ENCODE measurements at places on chromosomes 12 and 14.

GRCh38 chr12:67986632-67987031 is 2.6 kb upstream of the IFNG-AS1 start:
- DNase-seq, result no peak

DNA sequence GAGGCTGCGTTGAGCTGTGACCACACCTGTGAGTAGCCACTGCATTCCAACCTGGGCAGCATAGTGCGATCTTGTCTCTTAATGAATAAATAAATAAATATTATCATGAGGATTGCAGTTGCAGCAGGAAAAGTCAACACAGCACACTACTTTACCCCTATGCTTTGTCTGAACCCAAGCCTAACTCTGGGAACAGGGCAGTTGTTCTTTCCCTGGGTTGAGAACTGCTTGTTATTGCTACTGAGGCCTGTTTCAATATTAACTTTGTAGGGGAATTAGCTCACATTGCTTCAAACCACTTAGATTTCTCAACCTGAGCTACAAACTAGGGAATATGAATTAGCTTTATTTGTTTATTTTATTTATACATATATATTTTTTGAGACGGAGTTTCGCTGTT is 102.5 kb downstream of the SCN8A start:
- no peak for DNase-seq

DNA sequence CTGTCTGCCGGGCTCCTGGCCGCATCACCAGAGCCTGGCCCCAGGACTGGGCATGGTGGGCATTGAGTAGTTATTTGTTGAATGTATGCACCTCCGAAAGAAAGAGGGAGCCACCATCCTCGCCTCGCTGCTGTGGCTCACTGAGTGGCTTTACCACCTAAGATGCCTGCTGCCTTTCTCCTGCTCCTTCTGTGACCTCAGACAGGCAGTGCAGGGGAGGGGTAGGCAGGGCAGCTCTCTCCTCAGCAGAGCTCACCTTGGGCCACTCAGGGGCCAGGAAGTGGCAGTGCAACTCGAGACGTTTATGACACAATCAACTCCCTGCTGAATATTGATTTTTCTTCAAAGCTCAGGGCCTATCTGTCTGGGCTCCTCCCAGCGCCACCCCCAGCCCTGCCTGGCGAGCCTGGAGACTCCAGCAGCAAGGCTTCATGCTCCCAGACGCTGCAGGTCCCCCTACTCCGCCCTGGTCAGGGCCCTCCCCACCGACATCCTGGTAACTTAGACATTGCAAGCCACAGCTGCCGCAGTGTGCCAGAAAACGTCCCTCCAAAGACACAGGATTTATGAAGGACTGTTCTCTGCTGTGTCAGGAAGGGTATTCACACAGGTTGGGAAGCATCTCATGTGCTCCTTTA is 84.3 kb upstream of the DIO3 start:
- no peak for DNase-seq

- no peak for DNase-seq
Measured at GRCh38 chr12:129659961-129660622, 243.7 kb downstream of the TMEM132D start.

DNA sequence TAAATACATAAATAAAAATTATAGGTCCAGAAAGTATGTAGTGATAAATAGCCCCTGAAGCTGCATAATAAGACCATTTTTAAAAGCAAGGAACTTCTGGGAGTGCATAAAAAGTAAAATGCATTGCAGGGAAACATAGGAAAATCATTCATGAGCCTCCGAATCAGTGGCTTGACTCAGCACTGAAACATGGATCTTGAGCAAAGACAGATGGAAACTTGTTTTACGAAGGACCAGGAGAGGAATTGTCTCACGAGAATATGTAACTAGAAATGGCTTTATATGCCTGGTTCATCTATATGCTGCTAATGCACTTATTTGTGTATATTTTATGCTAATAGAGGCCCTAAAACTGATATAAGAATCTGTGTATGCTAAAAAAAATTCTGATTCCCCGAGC is 14.7 kb downstream of the TMEM30B start:
- DNase-seq, result no peak

GRCh38 chr12:26133521-26133920 is 8.7 kb upstream of the BHLHE41 start:
- DNase-seq, result no peak

DNA sequence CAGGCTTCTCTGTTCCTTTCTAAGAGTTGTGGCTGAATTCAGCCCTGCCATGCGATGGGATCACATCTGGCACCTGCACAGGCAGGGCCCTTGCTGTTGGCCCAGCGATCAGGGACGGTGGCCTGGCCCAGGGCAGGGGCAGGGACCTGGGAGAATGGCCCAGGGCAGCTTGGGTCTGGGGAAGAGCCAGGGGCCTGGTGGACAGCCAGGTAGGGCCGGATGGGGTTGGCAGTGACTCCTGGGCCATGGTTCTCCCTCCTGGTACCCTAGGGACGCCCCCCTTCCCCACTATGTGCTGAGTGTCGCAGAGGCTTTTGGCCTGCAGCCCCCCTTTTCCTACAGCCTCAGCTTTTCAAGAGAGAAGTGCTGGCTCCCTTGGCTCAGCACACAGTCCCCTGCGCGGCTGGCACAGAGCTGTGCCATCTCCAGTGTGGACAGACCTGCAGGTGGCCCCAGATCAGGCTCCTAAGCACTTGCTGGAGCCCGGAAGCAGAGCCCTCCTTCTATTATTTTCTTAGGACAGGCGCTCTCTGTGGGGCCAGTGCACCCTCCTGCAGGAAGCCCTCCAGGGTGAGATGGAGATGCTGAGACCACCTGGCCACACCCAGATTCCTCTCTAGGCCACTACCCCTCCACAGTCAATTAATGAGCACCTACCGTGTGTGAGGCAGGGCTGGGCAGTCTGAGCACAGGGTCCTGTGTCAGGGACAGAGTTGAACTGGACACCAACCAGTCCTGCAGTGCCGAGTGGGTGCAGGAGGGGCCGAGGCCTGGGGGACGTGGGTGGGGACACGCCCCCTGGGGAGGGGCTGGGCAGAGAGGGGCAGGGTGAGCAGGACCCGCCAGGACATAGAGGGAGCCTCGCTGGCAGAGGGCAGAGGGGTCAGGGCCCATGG is 267.6 kb downstream of the ADGRD1 start:
- DNase-seq, result no peak

DNA sequence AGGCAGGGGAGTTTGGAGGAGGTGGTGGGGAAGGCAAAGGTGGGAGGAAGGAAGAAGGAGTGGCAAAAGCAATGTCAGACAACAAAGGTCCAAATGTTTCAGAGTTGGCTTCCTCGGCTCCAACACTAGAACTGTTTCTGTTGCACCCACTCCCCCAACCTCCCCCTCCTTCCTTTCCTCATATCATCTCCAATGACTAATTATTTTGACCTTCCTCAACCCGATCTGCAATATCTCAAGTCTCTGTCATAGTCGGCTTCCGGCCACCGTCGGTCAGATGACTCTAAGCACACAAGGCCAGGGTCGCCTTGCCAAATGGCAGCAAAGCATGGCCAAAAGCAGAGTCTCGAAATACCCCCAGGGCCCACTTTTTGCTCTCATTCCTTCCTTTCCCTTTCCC is 637.0 kb upstream of the TBX3 start:
- DNase-seq, result no peak

GRCh38 chr14:22163051-22163450 is 426.0 kb downstream of the DAD1 start:
- DNase-seq, result no peak

GRCh38 chr12:11943919-11944700 is 126.6 kb upstream of the BCL2L14 start:
- no peak for DNase-seq

DNA sequence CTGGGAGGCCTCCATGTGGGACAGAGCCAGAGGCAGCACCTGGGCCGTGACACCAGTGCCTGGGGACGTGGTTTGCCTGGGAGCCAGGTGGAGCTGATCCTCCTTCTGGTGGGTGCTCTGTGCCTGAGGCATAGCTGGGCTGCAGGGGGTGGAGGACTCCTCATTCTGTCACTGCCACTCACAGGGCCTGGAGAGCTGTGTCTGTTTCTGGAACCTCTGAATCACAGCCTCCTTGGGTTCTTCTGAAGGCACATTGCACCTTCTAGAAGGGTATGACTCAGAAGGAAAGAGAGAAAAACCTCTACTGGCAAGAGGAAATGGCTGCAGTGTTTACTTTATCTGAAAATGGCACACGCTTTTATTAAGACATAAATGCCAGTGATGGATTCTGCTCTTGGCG is 659.8 kb downstream of the VRK1 start:
- no peak for DNase-seq

- no peak for DNase-seq
Measured at GRCh38 chr12:41564816-41565215, 376.7 kb downstream of the PDZRN4 start.

GRCh38 chr12:61414470-61414869 is 845.7 kb upstream of the USP15 start:
- no peak for DNase-seq

GRCh38 chr12:124686370-124687173 is 119.2 kb upstream of the NCOR2 start:
- DNase-seq, result no peak

DNA sequence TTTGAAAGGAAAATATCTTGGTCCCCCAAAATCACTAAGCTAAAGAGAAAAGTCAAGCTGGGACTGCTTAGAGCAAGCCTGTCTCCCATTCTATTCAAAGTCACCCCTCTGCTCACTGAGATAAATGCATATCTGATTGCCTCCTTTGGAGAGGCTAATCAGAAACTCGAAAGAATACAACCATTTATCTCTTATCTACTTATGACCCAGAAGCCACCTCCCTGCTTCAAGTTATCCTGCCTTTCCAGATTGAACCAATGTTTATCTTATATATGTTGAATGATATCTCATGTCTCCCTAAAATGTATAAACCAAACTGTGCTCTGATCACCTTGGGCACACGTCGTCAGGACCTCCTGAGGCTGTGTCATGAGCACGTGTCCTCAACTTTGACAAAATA is 14.6 kb upstream of the CCDC196 start:
- no peak for DNase-seq

DNA sequence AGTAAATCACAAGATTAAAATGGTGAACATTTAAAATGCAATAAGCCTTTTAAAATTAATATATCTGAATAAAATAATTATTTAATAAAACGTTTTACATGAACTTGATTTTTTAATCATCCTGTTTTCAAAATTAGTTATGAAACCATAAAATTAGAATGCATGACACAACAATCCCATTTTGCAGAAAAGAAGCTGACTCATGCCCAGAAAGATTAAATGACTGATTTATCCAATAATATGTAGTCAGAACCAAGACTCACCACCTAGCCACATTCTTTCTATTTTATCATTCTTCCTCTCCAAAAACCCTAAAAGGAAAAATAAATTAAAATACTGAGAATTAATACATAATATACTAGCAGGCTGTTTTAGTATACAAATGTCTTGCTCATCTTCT is 83.0 kb upstream of the LGR5 start:
- no peak for DNase-seq

DNA sequence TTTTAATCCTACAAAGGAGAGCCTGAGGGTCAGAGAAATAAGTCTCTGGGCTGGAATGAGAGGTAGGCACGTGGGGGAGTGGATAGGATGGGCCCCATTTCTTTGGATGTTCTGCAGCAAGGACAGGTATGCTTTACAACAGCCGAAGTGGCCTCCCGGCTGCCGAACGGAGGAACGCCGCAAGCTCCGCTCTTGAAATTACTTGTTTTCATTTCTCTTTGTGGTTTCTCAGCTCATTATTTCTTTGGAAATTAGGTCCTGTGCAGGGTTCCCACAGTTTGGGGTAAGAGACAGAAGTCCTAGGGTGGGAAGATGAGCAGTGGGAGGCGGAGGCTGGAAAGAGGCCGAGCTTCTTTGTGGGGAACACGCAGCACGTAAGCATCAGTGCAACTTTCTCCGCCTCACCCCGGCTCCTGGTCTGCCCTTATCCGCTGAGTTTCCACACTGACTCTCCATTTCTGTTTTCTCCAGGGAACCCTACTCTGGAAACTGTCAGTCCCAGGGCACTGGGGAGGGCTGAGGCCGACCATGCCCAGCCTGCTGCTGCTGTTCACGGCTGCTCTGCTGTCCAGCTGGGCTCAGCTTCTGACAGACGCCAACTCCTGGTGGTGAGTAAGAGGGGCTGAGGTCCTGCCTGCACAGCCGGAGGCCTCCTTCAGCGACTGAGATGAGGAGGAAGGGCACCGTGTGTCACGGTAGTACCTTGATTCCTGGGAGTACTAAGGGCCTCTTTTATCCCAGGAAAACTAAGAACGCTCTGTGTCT is 2.0 kb downstream of the WNT5B start:
- no peak for DNase-seq

DNA sequence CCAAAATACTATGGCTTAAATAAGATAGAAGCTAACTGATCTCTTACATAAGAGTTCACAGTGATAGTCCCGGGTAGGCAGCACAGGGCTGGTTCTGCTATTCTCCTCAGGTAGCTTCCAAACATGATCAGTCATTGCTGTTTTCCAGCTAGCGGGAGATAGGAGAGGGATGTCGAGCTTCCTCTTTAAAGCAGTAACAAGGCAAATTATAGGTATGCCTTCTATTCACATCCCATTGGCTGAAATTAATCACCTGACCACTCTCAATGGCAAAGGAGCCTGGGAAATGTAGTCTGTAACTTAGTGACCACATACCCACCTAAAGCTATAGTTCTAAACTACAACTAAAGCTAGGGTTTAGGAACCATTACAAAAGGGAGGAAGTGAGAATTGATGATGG is 34.5 kb upstream of the VRK1 start:
- DNase-seq, result peak; percentile 65

DNA sequence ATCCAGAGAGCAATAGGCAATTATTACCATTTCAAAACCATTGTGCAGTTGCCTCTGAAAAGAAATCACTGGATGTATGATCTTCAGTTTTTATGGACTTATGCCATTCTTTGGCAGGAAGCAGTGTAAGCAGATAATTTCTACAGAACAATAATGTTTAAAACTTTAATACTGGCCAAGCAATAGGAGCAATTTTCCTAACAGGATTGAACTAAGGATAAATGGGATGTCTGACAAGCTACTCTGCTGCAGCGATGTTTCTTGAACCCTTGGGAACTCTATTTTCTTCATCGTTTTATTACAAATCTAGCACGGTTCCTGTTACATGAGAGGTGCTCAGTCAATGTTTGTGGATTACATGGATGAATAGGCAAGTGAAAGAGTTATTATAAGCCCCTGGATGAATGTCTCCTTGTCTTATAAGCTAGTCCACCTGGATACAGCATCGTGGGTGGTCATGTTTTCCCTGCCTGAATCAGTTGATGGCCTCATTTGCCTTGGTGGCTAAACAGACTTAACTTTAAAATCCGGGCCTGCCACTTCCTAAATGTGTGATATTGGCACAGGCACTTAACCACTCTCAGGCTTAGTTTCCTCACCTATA is 68.2 kb upstream of the MDM1 start:
- DNase-seq, result no peak

GRCh38 chr14:56955745-56956144 is 145.5 kb upstream of the OTX2 start:
- DNase-seq, result no peak

- DNase-seq, result no peak
Measured at GRCh38 chr12:44640427-44641190, 235.5 kb downstream of the NELL2 start.

- no peak for DNase-seq
Measured at GRCh38 chr12:94841177-94841576, 162.3 kb downstream of the NDUFA12 start.

- DNase-seq, result no peak
Measured at GRCh38 chr14:95679148-95679815, 6.9 kb upstream of the TCL1B start.

Data from GM12878 (cell line).